Activated T-helper 1 cell treated with Interleukin-2 at 50 U/mL for 16 hours (primary cell): ENCODE measurements at places on chromosomes 3 and 15.

GRCh38 chr15:83854950-83855707, 201.2 kb downstream of the ADAMTSL3 start:
- no peak for DNase-seq

DNA sequence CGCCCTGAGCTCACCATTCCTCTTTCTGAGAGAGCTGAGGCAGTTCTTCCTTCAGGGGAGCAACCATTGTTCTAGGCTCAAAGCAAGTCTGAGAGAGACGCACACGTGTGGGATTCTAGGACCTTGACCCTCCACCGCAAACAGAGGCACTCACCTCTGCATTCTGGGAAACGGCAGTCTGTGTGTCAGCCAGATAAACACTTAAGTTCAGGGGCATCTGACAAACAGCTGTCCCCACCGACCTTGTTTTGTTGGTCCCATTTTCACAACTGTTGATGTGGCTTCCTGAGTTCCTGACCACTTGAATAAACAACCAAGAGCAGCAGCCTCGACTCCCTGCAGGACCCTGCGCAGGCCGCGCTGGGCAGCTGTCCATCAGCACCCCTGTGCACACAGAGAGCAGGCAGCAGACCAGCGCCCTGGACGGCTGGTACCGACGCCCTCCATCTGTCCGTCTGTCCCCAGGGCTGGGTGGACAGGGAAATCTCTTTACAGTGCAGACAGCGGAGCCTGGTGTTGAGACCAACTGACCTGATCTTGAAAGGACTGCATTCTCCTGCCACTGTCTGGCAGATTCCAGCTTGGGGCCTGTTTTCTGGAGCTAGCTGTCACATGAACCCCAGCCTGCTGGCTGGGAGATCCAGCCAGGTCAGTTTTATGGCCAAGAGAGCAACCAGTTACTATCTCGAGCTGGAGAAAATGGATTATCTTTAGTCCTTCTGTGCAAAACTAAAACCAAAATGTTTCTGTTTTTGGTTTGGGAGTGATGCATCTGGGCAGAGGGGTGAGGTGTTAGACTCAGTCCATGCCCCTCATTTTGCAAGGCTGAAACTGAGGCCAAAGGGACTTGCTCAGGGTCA, 64.2 kb downstream of the FAM43A start:
- no peak for DNase-seq

- no peak for DNase-seq
Observed at GRCh38 chr3:144590854-144591253, 619.2 kb downstream of the DIPK2A start.

DNA sequence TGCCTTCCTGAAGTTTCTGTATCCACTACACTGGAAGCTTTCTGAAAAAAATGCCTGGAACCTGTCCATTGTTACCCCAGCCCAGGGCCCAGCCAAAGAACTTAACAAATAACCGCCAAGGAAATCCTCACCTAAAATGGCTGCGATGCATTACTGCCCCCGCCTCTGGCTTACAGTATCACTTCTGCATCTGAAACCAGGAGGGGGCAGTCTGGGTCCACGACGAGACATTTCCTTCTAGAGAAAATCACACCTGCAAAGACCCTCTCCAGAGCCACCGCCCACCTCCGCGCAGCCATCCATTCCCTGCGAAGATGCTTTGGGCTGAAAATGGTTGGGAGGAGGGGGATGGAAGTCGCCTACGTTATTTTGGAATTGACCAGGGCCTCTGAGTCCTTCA, 22.4 kb upstream of the CELF6 start:
- DNase-seq, result no peak

DNA sequence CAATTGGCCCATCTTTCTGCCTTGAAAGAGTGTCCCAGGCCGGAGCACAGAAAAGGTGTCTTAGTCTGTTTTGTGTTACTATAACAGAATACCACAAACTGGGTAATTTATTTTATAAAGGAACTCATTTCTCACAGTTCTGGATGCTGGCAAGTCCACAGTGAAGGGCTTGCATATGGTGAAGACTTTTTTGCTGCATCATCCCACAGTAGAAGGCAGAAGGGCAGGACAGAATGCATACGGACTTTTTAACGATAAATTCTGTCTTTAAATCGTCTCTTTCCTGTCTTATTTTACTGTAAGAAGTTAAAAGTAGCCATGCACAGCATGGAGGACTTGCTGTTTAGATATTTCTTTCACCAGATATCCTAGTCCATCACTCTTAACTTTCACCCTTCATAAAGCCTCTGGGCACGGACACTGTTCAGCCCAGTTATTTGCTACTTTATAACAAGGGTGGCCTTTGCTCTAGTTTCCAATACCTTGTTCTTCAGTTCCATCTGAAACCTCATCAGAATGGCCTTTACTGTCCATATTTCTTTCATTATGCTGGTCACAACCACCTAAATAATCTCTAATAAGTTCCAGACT, 10.3 kb upstream of the EIF1B start:
- no peak for DNase-seq

- no peak for DNase-seq
Observed at GRCh38 chr3:143849854-143850549, 1.7 kb upstream of the SLC9A9 start.

- no peak for DNase-seq
Observed at GRCh38 chr3:197392961-197393360, 94.5 kb upstream of the DLG1 start.

DNA sequence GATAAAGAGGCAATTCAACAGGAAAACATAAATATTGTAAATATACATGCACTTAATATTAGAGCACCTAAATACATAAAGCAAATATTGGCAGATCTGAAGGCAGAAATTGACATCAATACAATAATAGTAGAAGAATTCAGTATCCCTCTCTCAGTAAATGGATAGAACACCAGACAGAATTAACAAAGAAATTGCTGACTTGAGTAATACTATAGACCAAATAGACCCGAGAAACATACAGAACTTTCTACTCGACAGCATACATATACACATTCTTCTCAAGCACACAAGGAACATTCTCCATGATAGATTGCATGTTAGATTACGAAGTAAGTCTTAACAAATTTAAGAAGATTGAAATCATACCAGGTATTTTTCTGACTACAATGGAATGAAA, 50.2 kb downstream of the OXSM start:
- no peak for DNase-seq

DNA sequence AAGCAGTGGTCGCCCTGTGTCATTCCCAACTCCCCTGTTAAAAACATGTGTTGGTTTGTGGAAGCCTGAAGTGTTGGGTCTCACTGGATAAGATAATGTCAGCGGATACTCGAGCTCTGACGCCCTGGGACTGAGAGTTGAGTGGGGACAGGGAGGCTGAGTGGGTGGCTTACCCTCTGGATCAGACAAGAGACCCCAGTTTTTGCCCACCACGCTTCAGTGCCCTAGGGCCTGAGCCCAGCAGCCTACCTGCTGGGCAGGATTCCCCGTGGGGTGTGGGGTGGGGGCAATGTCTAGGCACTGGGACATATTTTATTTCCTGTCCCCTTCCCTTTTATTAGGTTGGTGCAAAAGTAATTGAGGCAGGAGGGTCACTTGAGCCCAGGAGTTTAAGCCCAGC, 75.0 kb downstream of the SMAD6 start:
- DNase-seq, result no peak

GRCh38 chr3:136404056-136404455, 153.9 kb downstream of the PCCB start:
- DNase-seq, result no peak
